Activated CD4-positive, CD25-positive, alpha-beta regulatory T cell (primary cell): ENCODE measurements at places on chromosomes 7 and 10.

DNA sequence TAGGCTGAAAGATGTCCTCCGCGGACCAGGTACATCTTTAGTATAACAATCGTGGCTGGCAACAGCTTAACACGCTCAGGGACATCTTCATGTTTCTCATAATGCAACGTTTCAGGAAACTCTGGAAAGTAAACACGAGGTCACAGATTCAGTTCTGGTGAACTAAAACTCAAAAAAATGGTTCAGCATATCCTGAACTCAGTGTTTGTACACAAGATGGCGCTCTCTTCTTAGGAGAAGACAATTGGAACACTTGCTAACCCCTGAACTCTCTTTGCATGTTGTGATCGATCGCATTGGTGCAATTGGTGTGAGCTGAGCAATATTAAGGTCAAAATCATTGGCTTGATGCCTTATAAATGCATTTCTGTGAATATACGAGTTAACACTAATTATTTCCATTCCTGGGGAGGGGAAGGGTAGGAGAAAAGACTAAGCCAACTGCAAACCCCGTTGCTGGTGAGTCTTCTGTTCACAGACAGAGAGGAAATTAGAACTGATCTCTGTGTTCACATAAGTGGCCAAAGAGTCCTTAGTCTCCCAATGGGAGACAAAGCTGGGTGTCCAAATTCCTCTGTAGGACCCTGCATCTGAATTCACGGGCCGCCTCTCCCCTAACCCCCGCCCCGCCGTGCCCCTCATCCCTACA is 52.6 kb upstream of the FAM180A start:
- no peak for DNase-seq

- DNase-seq, result no peak
Measured at GRCh38 chr10:93039721-93040120, 20.9 kb upstream of the CYP26C1 start.

DNA sequence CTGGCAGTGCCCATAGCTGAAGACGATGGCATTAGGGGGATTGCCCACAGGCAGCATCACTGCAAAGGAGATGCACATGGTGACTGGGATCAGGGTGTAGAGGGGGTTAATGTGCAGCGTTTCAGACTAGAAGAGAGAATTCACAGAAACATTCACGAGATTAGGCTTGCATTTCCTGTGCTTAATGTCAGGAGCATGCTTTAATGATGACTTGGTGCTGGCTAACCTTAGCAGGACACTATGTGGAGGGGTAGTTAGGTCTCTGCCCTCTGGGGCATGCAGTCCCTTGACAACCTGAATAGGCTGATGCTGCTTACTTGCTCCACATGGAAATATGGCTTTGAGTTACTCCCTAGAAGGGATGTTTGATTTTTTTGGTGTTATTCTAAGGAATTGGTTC is 21.8 kb downstream of the STMP1 start:
- DNase-seq, result no peak

DNA sequence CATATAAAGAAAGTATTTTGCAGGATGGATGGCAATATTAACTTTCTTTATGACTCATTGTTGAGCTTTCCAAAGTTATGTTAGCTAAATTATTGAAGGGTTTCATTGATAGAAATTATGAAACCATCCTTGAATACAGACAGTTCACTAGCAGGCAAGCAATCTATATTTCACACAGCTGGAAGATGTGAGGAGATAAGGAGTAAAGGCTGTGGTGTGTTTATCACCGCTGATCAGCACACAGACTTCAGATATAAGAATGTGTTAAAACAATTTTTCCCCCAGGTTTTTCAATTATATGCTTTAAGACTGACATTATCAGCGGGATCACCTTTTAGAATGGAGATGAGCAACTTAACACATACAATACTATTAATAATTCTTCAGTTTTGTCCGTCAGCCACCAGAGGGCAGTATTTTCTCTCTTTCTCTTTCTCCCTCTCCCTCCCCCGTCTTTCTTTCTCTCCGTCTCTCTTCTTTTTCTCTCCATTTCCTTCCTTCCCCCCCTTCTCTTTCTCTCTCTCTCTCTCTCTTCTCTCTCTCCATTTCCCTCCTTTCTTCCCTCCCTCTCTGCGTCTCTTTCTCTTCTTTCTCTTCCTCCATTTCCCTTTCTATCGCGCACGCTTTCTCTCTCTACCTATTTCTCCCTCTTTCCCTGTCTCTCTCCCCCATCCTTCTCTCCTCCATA is 62.9 kb upstream of the FAM171A1 start:
- DNase-seq, result no peak

GRCh38 chr7:64300641-64301405 is 12.9 kb upstream of the ZNF736 start:
- no peak for DNase-seq

- no peak for DNase-seq
Measured at GRCh38 chr10:62587011-62587410, 212.8 kb downstream of the ZNF365 start.

DNA sequence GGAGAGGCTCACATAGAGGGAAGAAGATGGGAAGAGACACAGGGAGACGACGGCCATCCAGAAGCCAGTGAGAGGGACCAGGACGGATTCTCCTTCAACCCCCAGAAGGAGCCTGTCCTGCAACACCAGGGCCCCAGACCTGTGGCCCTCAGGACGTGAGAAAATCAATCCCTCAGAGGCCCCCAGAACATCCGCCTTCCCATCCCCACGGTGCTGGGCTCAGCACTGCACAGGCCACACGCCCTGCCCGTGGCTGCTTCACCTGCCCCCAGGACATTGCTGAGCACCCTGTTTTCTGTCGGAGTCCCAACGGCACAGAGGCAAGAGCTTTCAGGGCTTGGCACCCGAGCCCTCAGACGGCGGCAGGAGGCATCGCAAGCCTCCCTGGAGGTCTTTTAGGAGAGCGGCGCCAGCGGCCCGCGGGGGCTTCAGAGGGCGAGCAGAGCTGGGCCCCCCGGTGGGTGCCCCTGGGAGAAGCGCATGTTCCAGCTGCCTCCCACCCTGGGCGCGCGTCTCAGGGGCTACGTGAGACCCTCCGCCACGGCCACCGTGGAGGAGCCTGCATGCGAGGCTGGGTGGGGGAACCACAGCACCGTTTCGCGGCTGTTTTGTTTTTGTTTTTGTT is 42.8 kb downstream of the PDGFA start:
- DNase-seq, result no peak

GRCh38 chr7:95240921-95241320 is 83.4 kb downstream of the PON1 start:
- DNase-seq, result no peak

GRCh38 chr10:113091920-113092319 is 141.9 kb downstream of the TCF7L2 start:
- no peak for DNase-seq

DNA sequence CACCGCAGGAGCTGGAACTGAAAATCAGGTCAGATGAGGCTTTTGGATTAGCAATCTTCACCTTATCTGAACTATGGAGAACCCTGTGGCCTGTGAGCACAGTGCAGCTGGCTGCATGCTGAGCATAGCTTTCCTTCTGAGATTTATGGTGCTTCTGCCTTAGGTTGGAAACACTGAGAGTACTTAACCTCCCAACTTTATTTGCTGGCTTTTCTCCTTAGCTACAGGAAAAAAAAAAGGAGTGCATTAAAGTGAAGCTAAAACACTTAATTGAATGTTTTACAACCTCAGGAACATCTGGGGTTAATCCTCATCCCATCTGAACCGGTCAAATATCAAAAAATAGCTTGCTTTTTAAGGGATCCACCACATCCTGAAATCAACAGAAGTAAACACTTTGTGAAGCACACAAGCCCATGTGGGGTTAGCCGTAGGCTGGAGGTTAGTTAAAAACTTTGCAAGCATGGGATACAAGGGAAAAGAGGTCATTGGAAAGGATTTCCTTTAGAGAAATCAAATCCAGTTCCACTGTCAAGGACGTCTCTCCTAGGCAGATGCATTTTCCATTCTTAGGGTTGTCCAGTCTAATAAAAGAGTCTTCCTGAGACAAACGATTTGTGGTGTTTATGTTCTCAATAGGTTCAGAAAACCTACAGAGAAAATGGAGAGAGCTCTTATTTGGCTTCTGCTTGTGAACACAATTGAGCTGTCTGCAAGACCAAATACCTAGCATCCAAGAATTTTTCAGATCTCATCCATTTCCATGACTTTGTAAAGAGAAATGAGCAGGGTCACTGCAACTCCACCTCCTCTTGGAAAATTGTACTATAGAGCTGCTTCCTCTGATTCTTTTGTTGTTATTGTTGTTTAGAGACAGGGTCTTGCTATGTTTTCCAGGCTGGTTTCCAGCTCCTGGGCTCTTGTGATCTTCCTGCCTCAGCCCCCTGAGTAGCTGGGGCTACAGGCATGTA is 470.4 kb upstream of the IGFBP3 start:
- DNase-seq, result no peak

- DNase-seq, result no peak
Measured at GRCh38 chr10:48632166-48632565, 27.3 kb upstream of the ARHGAP22 start.

- DNase-seq, result no peak
Measured at GRCh38 chr10:15491856-15492642, 121.0 kb upstream of the FAM171A1 start.

GRCh38 chr10:50497758-50498157 is 126.0 kb downstream of the SGMS1 start:
- DNase-seq, result no peak

- no peak for DNase-seq
Measured at GRCh38 chr7:130993671-130994365, 259.8 kb upstream of the KLF14 start.

DNA sequence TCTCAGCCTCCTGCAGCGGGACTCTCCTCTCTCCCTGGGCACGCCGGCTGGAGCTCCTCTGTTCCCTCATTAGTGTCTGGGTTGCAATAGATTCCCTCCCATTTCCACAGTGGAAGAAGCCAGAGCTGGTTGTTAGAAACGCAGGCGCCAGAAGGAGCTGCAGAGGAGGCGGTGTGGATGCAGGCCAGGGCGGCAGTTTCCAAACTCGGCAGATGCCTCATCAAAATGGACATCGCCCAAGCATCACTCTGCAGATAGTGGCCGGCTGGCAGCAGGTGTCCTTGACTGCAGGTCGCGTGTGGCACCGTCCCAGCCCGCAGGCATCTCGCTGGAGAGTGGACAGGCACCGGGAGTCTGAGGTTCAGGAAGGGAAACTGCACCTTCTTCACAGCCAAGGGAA is 201.8 kb downstream of the TCERG1L start:
- no peak for DNase-seq

DNA sequence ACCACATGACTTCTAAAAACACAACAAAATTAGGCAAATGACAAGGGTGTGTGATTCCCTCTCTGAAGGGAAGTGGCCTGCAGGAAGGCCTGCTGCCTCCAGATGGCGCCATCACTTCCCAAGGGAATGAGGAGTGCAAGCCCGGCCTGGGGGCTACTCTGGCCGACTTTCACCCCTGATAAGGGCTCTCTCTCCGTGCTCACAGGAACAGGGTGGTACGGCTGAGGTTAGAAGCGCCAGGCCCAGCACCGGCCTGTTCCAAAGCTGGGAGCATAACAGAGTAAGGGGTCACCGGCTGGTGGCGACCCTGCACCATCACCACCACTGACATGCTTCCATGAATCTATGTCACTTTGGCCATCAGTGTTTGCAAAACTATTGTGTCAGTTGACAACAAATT is 13.1 kb downstream of the RBP3 start:
- DNase-seq, result no peak

DNA sequence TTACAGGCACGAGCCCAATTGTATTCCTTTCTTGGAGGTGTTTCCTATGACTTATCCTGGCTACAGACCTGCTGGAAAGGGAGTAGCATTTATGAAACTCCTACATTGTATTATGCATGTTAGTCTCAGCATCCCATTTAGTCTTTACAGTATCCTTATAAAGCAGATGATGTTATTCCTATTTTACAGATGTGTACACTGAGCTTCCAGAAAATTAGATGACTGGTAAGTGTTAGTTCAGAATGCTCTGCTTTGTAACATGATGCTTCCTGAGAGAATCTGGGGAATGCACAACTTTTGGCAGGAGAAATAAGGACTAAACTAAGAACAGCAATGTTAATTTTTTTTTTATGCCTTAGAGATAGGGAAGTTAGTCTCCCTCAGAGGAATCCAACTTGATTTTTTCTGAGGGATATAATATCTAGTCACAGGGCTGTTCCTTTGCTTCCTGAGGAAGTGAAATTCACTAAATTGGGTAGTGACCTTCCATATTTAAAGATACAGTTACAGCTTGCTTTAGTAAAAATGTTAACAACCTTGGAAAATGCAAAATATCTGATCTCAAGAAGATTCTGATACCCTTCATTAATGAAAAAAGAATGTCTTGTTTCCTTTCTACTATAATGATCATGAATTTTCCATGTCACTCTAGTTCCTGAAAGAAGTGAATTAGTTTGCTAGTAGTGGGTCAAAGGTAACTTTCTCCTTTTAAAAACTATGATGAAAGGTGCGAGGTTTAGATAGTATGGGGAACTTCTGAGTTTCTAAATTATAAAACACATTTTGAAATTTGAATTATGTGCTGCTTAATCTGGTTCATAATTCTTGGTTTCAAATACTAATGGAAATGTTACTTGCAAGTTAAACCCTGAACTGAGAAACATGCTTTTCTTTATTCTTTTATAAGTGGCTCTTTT is 194.0 kb upstream of the PRPS1L1 start:
- no peak for DNase-seq

DNA sequence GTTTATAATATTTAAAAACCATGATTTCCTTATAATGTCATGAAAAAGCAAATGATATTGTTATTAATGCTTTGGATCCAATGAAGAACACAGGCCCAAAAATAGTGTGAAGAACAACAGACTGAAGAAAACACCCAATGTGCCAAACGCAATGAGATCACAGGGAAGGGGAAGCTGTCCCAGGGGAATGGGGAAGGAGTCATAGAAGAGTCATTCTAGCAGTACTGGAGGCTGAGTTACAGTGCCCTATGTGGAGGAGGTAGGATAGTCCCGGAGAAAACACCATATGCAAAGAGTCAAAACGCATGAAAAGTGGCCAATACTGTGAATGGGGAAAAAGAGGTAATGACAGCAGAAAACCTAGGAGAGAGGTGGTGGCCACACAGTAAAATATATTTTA is 50.9 kb downstream of the TPK1 start:
- DNase-seq, result no peak

DNA sequence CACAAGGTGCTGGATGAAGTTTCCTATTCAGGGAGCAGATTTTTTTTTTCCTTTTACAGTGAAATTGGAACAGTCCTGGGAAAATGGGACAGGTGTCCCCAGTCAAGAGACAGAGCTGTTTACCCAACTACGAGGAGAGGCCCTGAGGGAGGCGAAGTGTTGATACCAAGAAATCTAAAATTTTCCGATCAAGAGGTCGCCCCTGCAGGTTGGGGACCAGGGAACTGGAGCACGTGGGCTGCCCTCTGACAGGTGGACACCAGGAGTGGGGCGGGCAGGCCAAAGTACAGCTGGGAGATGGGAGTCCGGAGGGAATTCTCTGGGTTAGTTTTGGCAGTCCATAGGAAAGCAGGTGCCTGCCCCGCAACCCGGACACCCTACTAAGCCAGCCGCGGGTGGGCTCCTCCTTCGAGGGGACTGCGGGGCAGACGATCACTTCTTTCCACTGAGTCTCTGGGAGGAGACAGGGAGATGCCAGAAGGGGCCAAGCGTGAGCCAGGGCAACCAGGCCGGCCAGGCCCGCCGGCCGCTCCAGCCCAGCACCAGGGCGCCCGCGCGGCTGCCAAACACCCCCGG is 965 bp upstream of the CAMK1D start:
- no peak for DNase-seq
